ENCODE measurements at places on chromosomes 16 and 17. TPM values are rescaled to one million over a fixed set of nuclear protein-coding genes. Genes with fewer than 3 reads are reported as not detected.

TEKT5 gene
- 8.0 TPM for total RNA-seq

GRCh38 chr17:74010903-74011302 lies 192.6 kb upstream of the RPL38 start:
- DNase-seq: no peak

DNA sequence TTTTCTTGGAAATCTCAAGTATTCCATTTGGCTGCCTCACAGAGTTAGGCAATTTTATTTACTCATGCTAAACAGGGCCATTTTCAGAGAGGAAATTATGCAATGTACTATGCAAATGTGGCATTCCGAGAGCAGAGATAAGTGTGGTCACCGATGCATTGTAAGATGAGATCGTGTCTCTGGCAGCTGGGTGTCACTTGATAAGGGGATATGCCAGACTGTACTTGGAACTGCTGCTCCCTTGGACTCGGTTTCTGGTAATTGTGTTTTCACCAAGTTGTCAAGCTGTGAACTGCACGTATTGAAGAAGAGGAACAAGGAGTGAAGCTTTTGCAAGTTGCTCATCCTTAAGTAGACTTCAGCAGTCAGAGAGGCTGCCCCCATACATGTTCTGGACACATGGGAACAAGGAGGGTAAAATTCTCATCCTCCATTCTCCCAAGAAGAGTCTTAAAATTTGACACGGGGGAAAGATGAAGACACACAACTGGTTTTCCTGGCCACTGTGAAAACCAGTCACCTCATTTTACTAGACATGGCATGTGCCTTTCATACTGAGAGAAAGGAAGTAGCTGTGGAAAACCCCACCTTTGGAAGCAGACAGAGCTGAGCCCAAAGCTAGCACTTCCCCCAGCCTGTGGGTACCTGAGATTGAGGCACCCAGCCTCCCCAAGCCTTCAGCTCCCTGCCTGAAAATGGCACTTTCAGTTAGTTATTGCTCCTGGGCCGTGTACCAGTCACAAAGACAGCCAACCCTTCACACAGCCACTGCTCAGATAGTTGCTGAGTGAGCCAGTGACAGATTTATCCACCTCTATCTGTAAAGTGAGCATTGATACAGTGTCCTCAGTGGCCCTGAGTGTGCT lies 150.7 kb downstream of the SOCS1 start:
- DNase-seq: no peak

DNA sequence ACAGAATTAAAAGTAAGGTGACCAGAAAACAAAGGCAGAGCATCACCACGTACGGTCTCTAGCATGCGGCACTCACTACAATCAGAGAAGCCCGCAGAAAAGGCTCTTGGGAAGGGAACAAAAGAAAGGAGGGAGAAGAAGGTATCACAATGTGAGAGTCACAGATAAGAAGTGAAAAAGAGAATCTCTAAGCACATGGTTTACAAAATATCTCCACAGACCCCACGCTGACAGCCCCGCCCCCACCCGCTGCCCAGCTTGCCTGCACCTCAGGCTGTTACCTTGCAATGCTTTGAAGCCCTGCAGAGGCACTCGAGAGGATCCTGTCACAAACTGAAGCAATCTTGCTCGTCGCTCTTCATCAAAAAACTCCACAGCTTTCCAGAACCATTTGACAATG lies 40.5 kb downstream of the CEP95 start:
- no peak for DNase-seq

GRCh38 chr16:47734081-47734857 lies 273.1 kb downstream of the PHKB start:
- no peak for DNase-seq

GRCh38 chr17:36544044-36544306 lies 744 bp upstream of the GGNBP2 start:
- DNase-seq: peak; percentile 51

- peak; percentile 59 for DNase-seq
Measured at GRCh38 chr17:63699638-63700527, at the start of gene LIMD2. Gene LIMD2, minus strand, starts transcription at chr17:63700125. Its CDS starts 827 bp downstream, at chr17:63699298.

DNA sequence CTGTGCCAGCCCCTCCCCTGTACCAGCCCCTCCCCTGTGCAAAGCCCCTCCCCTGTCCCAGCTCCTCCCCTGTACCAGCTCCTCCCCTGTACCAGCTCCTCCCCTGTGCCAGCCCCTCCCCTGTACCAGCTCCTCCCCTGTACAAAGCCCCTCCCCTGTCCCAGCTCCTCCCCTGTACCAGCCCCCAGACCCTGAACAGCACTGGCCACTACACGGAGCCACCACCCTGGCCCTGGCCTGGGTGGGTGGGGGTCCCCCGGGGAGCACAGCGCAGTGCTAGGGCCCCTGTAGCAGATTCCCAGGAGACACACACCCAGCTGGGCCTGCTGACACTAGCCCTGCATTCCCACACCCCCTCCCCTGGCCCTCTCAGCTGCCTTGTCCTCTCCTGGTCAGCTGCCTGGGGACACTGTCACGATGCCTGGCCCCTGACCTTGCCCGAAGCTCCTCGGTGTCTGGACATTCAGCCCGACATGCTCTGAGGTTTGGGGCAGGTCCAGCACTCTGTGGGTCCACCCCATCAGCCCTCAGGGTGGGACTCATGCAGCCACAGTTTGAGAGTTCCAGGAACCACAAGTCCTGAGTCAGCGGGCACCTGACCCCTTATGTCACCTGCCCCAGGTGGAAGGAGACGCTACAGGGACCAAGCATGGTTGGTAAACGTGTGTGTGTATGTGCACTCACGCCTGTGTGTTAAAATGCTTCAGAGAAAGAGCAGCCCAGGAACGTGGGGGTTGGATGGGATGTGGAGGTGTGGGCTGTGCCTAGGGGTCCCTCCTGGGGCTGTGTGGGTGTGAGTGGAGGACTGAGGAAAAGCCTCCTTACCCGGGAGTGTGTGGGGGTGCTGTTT lies 114.2 kb downstream of the METRNL start:
- no peak for DNase-seq
